NCI-H1048 (cell line): ENCODE measurements at places on chromosomes 16 and 17.

DNA sequence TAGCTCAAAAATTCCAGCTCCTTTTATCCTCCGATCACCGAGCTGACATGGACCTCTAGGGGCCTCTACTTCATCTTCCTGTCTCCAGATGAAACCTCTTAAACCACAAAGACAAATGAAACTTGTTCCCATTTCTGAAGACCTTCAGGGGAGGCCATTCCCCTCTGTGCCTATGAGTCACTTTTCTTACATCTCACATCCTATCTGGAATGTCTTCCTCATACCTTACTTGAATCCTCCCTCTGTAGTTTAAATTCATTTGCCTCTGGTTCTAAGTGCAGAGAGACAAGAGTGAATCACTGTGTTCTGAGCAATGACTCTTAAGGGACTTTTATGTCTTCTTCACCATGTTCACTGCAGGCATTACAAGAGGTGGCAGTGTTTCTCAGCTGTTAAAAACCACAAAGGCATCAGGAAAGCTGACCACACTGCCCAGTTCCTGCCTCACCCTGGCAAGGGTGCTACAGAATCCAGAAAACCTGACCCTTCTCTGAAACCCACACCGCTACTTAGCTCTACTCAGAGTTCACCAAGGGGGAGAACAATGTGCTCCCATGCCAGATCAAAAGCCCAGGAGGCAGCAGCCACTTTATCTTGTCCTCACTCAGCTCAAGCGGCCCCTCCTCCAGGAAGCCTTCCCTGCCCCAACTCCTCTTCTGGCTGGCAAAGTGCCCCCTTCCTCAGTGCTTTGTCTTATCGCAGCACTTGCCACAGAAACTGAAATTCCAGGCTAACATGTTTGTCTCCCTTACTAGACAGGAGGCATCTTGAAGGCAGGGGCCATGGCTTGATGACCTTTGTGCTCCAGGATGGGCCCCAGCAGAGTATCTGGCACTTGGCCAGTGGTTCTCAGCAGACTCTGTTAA lies 6.4 kb downstream of the CUEDC1 start:
- DNase-seq: no peak

DNA sequence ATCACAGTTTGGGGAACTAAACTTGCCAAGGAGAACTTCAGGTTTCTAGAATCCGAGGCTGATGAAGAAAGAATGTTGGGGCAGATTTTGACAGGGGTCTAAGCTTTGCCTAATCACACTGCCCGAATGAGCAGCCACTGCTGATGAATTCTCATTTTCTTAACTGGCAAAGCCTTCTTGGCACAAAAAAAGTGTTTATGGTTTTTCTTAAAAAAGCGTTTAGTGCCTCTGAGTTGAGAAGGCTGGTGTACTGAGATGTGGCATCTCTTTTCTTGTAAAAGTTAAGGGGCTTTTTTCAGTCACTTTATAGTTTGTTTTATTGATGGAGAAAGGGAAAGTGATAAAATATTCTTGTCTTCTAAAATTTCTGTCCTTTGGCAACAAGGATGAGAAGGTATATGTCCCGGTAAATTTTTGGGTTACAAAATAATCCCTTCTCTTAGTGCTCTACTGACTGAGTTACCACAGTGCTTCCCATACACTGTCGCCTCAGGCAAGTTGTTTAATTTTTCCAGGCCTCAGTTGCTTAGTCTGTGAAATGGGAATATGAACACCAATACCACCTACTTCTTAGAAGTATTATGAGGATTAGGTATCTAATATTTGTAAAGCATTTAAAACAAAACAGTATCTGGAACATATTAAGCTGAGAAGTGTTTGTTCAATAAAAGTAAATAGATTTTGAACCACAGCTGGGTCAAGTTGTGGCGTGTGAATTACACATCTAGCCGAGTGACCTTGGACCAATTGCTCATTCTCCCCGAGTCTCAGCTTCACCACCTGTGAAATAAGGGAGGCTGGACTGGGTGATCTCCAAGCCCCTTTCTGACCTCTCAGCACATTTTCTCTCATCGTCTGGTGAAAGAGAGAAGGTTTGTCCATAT lies 320.8 kb downstream of the HAPSTR1 start:
- no peak for DNase-seq

GRCh38 chr16:66519482-66520373 lies 30.2 kb downstream of the TK2 start:
- DNase-seq: no peak

- DNase-seq: no peak
Measured at GRCh38 chr16:73131156-73131862, 83.4 kb upstream of the ZFHX3 start.

- no peak for DNase-seq
Measured at GRCh38 chr16:73210686-73211085, 162.8 kb upstream of the ZFHX3 start.

DNA sequence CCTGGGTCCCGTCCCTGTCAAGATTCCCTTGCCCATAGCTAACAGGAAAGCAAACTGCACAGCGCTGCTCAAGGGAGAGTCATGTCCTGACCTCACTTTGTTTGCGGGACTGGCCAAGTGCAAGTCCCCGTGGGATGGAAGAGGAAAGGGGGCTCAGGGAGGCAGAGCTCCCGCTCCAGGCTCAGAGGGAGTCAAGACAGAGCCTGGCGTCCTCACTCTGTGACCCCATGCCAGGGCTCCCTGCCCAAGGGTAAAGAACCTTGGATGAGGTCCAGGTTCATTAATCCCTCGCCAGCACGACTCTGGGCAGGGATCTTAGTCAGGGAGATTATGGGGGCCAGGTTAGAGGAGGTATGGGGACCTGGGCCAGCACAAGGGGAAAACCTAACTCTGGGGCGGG lies 51.5 kb upstream of the CBX4 start:
- DNase-seq: no peak

DNA sequence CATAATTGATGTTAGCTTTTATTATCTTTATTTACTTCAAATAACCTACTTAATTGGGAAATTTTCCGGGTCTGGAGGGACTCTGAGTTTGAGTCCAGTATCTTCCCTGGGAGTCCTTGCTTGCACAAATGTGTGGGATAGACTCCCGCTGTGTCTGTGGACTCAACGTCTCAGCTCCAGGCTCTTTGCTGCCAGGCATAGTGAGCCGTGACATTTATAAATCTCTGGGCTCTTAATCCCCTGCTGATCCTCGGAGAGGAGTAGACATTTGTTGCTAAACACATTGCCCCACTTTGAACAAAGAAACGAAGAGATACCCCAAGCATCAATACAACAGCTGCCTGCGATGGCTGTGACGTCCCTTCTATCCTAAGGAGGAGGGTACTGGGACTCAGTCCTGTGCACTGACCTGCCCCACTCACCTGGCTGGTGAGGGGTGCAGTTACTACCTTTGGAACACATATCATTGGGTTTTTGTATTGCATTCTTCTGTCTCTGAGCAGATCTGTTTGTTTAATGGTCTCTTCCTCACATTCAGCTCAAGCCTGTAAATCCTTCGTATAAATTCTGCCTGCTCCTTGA lies 316.9 kb downstream of the HAPSTR1 start:
- no peak for DNase-seq

GRCh38 chr16:70570967-70571570 lies 47.5 kb downstream of the SF3B3 start:
- DNase-seq: no peak

- DNase-seq: no peak
Measured at GRCh38 chr16:16147316-16147999, 75.8 kb downstream of the ABCC6 start.
